ENCODE measurements at places on chromosomes 13 and 19.
A peak's percentile ranks its signal among the peaks of the same experiment; 100 is the strongest.

DNA sequence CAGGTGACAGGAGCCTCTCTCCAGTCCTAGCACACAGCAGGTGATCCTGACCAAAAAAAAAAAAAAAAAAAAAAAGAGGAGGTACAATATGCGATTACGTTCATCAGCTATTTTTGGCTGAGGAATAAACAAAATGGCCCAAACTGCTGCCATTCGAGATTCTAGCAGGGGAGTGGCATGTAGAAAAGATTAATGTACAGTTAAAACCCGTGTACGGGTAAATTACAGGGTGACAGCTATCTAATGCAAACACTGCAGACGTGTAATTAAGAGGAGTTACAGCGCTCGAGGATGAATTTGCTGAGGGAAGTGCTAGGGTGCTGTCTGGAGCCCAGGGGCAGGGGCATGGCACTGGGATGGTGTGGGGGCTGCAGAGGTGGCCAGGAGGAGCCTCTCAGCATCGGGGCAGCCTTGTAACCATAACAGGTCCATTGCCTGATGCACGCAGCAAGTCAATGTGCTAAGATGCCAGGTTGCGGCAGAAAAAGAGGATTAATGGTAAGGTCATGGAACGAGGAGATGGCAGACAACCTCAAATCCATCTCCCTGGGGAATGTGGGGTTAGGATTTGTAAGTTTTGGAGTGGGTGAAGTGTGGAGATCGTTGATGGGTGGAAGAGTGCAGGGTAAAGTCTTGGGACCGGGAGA is 17.4 kb downstream of the CHST8 start:
- no peak for DNase-seq

- no peak for DNase-seq
Measured at GRCh38 chr13:65868884-65869283, 1361.3 kb downstream of the PCDH9 start.

- no peak for DNase-seq
Measured at GRCh38 chr13:63308549-63309165, 1893.0 kb upstream of the PCDH20 start.

DNA sequence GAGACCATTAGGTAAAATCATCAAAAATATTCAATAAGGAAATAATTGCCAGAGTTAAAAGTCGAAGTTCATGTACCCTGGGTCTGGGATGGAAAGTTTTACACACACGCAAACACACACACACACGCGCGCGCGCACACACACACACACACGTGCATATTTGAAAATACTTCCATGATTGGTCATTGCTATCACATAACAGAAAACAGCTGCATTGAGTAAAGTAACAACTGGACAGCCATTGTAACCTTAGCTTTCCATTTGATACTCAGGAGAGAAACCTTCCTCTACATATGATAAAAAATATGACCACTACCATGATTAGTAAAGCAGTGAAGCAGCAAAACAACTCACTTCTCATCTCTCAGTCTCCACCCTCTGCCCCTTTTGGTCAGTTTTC is 490.0 kb upstream of the SGCG start:
- DNase-seq: no peak

- no peak for DNase-seq
Measured at GRCh38 chr13:74003374-74003773, 130.8 kb downstream of the KLF12 start.

DNA sequence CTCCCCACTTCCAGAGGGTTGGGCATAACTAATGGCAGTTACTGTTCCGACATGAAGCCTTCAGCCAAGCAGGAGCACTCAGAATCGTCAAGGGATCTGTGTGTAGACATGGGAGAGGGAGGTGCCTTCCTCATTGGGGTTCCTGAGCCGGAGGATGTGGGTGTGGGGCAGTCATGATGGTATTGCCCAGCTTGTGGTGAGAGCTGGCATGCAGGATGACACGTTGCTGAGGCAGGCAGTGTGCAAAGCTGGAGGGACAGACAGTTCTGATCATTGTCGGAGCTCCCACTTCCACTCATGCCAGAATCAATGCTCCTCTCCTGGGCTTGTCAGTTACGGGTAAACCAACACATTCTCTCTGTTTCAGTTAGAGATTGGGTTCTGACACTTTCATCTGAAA is 83.9 kb upstream of the TSC22D1 start:
- DNase-seq: no peak

DNA sequence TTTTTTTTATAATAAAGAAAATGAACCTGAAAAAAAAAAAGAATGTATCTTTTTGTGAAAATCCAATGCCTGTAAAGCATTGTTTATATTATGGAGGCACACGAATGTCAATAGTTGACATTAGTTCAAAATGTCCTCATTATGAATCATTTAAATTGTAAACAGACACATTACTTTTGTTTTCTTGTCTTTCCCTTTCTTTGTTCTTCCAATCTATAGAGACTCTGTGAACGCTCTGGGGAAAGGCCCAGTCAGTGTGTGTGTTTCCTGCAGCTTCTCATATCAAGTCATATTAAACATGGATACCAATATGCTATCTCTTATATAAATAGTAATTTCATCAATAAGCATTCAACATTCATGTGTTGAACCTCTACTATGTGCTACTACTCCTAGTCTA is 193.1 kb downstream of the KCTD12 start:
- DNase-seq: no peak

GRCh38 chr19:17260842-17261325 is 3.7 kb downstream of the USHBP1 start:
- DNase-seq: peak; percentile 88

DNA sequence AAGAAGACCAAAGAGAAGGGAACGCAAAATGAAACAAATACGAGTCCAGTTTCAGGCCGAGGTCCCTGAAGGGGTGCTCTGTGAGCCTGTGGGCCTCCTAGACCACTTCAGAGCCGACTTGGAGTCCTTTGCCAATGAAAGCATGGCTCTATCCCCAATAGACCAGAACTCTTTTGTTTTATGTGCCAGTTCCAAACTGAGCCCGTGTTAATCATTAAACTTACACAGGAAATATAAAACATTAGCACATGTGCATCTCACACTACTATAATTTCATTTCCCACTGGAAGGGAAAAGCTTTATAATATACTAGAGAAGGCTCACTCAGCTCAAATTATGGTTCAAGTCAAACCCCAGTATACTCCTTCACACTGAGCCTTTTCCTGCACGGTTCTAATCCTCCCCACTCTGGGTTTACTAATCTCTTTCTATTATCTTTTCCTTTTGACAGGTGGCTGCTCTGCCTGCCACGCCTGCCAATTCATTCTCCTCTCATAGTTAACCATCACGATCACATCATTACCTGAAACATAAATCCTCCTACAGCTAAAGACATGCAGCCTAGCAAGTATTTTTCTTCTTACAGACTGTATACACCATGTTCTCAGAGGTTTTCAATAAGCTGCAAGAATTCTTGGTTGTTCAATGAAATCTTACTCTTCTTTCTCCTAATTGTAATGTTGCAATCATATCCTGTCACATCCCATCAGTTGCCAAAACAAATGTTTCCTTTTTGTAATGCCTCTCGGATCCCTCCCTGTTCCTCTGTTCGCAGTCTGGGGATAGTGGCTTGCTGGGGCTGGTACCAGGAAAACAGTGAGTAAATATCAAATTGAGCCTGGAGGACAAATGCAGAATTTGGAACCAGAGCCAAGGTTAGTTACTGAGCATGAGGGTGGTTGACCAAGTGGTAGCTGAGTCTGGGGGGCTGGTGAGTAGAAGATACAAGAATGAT is 18.8 kb upstream of the WASF3 start:
- no peak for DNase-seq

DNA sequence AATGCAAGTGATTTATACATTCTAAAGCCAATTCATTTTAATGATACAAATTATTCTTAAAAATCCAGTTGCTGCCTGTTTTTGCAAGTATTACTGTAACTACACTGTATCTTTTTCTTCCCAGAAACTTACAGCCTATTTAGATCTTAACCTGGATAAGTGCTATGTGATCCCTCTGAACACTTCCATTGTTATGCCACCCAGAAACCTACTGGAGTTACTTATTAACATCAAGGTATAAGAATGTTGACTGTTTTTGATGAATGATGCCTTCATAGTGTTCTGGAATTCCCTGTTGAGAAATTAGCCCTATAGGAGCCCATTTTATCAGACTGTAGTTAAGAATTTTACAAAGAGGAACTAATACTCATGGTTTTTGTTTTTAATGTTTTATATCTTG is 25.0 kb downstream of the ITM2B start:
- DNase-seq: no peak

DNA sequence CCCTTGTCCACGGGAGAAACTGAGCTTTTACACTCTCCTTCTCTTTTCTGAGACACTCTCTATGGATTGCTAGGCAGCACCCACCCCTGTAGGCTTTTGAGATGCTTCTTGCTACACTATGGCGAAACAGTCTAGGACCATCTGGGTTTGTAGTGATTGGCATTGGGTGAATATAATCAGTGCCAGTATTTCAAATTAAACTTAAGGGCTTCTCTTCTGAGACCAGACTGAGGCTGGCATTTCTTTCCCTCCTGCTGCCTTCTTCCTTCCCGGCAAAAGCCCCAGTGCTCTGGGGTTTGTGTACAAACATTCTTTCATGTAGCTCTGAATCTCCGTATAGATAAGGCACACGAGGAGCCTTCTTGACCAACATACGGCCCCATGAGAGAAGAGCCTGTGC is 276.7 kb downstream of the SLC7A1 start:
- DNase-seq: no peak

- DNase-seq: no peak
Measured at GRCh38 chr13:113354831-113355610, 8.9 kb downstream of the GRTP1 start.

DNA sequence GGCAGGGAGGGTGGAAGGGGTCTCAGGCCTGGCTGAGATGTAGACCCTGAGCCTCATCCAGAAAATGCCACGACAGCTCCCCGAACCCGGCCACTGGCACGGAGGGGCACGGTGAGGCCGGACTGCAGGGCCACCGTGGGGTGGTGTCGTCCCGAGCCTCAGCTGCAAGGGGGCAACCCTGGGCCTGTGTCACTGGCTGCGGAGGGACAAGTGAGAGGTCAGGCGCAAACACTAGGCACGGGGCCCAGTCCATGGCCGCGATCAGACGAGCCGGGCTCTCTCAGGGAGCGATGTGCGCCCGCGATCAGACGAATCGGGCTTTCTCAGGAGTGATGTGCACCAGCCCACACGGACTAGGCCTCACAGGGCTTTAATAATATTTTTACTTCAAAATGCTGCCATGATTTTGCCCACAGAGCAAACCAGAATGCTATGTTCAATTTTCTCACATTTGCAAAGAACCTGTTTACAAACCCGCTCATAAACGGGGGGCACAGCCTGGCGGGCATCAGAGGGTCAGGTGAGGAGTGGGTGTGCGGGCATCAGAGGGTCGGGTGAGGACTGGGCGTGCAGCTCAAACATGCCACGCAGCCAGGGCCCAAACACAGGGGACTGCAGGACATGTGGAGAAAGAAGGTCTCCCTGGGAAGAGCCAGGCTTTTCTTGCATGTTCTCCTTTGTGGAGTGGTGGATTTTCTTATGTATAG is 42.6 kb upstream of the C13orf46 start:
- no peak for DNase-seq

DNA sequence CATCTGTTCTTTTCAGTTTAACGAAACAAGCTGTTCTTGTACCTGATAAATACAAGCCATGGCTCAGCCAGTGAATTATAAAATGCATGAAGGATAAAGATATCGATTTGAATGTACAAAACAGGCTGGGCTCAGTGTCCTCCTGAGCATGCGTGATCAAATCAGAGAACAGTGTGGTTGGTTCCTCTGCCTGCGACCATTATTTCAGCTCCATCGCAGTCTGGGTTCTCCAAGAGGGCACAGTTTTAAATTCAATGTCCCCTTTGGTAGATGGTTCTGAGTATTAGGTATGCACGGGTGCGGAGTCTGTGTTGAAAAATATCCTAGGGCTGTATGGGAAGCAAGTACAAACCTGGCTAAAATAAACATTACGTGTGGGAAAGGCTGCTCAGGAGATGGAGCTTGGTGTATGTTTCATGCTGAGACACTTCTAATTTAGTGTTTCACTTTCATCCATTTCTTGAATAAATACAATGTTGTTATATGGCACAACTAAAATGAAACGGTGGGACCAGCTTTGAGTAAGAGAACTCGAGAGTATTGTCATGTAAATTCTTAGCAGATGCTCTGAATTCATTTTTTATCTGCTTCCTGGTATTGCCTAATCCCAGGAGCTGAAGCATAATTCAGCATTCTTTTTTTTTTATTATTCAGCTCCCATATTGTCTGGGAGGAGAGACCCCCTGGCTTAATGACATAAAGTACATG is 458.7 kb downstream of the MYO16 start:
- no peak for DNase-seq

- no peak for DNase-seq
Measured at GRCh38 chr13:76975863-76976262, 16.0 kb upstream of the CLN5 start.

DNA sequence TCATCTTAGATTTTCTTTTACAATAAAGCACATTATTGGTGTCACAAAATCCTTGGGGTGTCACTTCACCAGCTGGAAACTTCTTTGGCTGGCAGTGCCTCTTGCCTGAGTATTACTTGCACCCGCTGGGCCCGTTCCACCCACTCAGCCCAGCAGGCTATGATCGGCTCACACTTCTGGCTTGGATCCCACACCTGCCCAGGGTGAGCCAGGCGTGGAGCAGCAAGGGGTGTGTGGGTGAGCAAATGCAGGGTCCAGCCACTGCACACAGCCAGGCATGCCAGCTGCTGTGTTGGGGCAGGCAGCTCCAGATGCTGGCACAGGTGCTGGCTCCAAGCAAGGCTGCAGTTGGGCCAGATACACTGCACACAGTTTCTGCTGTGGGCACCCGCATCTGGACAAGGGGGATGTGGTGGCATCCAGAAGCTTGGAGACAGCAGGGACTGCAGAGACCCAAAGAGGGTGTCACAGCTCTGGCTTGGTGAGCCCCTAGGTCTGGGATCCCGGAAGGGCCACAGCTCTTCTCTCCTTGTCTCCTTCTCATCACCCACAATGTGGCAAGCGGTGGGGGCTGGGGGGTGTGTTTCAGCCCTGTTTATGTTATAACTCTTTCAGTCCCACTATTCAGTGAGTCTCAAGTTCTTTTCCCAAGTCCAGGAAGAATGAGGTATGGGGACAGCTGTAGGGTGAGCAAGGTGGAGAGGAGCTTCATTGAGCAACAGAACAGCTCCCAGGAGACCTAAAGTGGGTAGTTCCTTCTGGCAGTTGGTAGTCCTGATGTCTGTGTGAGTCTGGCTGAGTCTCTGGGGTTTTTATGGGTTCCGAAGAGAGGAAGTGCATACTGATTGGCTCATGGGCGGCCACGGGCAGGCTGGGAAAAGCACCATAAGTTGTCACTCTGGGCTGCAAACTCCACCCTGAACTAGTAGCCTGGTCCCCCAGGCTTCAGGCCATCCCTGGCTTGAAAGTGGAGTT is 25.3 kb upstream of the TBC1D4 start:
- no peak for DNase-seq

- no peak for DNase-seq
Measured at GRCh38 chr13:24982333-24982999, 113.5 kb upstream of the PABPC3 start.

DNA sequence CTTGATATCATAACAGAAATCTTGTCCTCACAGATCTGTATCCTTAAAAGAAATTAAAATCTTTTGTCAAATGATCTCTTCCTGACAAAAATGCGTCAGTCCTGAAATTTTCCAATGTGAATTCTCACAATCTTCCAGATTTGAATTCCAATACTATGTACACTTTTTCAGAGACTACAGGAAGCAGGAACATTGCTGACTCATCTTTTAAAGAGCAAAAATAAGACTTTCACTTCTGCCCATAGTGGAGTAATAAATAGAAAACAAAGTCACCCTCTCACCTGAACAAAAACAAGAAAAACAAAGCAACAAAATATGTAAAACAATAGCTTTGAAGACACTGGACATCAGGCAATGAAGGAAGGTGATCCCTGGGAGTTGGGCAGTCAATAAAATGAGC is 167.0 kb upstream of the IPO5 start:
- no peak for DNase-seq

GRCh38 chr19:32362318-32362691 is 16.9 kb downstream of the ZNF507 start:
- DNase-seq: no peak

Measured in effector CD4-positive, alpha-beta T cell (primary cell).